ENCODE measurements at places on chromosomes 11 and 22.

DNA sequence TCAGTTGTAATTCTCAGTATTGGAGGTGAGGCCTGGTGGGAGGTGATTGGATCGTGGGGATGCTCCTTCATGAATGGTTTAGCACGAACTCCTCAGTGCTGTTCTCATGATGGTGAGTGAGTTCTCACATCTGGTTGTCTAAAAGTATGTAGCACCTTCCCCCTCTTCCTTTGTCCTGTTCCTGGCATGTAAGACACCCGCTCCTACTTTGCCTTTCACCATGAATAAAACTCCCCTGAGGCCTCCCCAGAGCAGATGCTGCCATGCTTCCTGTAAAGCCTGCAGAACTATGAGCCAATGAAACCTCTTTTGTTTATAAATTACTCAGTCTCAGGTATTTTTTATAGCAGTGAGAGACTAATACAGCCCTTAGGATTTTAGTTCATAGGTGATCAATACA lies 191.5 kb downstream of the MAML2 start:
- DNase-seq, result no peak

- DNase-seq, result no peak
Observed at GRCh38 chr11:1158681-1159487, 1.1 kb downstream of the MUC5AC start.

- DNase-seq, result no peak
Observed at GRCh38 chr11:128522943-128523518, 64.3 kb downstream of the ETS1 start.

DNA sequence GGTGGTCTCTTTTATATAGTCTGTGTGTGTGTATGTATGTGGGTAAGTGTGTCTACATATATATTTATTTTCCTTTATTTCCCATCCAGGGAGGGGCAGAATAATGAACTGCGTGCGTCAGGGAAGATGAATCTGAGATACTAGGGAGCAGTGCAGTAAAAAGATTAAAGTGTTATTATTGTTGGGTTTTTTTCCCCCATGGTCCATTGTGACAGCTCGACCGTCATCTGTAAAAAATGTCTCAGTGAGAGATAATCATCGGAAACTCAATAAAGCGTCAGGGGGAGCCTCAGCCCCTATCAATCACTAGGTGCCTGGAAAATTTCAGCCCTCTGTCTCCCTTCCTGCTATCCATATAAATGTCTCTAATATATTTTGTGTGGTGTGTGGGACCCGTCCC lies 64.6 kb downstream of the CLPB start:
- no peak for DNase-seq

DNA sequence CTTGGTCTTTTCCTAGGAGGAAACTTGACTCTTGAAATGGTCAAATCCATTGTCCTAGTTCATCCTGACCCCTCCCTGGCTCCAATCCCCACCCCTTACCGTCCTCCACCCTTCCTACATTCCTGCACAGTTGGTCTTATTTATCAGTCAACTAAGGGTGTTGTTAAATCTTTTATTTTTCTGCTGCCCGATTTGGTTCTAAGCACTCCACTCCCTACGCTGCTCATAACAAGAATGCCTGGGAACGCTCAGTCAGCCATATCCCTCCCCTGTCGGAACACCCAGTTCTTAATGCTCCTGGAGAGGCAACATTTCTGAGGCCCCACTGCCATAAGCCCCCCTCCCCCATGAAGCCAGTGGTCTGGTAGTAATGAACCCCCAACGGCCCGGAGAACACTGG lies 9.7 kb downstream of the EHF start:
- DNase-seq, result no peak

- DNase-seq, result no peak
Observed at GRCh38 chr11:83687787-83688186, 401.6 kb upstream of the CCDC90B start.

- no peak for DNase-seq
Observed at GRCh38 chr11:102318469-102318868, 1.2 kb downstream of the BIRC3 start.

GRCh38 chr22:35961480-35962295 lies 66.9 kb downstream of the RBFOX2 start:
- DNase-seq, result no peak

GRCh38 chr22:25747245-25747944 lies 5.4 kb downstream of the MYO18B start:
- no peak for DNase-seq

GRCh38 chr22:25558341-25558740 lies 6.1 kb upstream of the GRK3 start:
- no peak for DNase-seq

GRCh38 chr11:70525466-70525865 lies 127.1 kb downstream of the CTTN start:
- no peak for DNase-seq

DNA sequence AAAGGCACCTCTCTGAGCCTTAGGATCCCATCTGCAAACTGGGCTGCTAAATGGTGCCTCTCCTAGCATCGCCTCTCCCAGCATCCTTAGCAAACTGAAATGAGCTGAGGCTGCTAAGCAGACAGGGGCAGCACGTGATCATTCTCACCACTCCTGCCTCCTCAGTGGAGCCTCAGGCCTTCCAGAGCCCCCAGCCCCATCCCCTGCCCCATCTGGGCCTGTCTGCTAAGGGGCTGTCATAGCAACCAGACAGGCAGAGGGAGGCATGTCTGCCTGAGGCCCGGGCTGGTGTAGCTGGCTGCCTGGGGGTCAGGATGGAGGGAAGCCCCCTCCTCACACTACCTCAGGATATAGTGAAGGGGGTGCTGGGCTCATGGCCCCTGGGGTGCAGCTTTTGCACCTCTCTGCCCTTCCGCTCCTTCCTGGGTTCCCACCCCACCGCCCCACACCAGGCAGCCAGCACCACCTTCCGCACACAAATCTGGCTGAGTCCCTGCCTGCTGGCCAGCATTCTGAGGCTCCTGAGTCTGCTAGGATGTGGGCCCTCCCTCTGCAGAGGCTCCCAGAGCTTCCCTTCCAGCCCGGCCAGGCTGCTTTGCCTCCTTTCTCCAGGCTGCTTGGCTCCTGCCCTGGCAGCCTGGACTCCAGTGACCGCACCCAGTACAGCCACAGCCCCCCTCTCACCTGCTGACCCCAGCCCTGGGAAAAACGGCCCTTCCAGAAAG lies 47.5 kb upstream of the TTLL12 start:
- no peak for DNase-seq

DNA sequence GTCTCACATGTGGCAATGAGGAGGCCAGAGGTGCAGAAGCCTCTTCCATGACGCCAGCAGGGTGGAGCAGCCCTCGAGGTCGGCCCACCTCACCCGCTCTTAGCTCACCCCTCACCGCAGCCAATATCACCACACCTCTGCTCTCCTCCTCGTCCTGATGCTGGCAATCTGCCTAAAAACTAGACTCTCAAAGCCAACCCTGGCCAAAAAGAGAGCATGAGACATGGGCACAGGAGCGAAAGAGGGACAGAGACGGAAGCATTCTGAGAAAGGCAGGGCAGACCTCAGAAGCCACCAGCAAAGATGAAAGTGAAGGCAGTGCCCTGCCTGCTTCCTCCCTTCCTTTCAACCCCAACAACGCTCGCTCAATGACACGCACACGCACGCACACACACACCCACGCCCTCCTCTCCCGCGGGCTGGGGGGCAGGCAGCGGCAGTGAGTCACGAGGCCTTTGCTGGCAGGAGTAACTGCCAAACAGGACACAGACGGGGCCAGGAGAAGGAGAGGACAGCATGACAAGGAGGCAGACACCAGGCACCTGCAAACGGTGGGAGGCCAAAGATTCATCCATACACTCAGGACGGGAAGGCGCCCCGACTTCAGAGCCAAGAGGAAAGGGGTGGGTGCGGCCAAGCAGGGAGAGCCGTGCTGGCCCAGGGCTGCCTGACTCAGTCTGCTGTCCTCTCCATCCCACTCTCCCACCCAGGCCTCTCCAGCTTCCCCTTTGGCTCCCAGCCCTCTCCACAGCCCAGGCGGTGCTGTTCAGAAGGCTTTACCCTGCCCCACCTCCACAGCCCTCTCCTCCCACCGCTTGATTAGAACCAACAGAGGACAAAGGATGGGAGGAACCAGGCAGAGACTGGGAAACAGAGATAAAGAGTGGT lies 11.4 kb downstream of the IGSF9B start:
- DNase-seq, result peak; percentile 61

DNA sequence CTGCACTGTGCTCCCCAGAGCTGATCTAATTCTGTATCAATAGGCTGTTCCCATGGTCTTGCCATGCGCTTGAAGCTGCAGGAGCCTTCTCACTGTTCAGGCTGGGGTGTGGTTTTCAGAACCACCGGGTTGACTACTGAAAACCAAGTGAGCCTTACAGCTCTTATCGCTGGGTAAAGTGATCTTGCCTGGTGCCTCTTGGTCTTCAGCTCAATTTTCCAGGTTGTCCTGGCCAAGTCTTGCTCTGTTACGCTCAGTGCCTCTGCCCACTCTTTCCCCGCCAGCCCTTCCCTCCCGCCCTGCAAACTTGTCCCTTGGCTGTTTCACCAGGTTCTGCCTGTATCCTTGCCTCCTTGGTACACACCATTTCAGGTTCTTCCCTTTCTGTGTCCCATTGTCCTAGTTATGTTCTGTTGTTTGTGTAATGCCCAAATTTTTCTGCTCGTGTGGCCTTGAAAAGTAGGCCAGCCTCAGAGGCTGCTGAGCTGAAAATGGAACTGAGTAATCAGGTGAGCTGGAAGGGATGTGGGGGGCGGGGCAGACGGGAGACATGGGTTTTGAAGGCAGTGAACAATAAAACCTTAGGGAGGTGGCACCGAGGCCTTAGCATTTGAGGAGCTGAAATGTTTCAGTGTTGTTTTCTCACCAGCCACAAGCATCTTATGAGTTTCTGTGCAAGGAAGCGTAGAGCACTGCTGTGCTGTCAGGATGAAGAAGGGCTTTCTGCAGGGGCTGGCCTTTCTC lies 11.2 kb downstream of the PEX26 start:
- no peak for DNase-seq

GRCh38 chr11:69700278-69701140 lies 3.3 kb downstream of the FGF19 start:
- no peak for DNase-seq
